ENCODE measurements at places on chromosomes 2 and 18.
A peak's percentile ranks its signal among the peaks of the same experiment; 100 is the strongest.

DNA sequence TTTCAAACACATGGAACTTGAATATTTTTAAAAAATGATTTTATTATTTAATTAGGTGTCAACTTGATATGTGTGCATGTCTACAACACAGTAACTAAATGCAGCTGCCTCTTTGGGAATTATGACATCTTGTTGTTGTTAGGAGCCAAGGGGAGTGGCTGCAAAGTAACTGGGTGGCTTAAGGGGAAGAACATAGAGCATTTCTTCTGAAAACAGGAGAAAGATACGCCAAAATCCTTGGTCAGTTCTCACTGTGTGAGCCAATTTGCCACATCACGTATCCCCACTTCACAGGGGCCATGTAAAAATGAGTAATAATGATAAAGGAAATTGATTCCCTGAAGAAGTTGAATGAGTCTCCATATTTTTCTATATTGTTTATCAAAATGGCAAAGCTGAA is 309.8 kb upstream of the COL3A1 start:
- no peak for DNase-seq

DNA sequence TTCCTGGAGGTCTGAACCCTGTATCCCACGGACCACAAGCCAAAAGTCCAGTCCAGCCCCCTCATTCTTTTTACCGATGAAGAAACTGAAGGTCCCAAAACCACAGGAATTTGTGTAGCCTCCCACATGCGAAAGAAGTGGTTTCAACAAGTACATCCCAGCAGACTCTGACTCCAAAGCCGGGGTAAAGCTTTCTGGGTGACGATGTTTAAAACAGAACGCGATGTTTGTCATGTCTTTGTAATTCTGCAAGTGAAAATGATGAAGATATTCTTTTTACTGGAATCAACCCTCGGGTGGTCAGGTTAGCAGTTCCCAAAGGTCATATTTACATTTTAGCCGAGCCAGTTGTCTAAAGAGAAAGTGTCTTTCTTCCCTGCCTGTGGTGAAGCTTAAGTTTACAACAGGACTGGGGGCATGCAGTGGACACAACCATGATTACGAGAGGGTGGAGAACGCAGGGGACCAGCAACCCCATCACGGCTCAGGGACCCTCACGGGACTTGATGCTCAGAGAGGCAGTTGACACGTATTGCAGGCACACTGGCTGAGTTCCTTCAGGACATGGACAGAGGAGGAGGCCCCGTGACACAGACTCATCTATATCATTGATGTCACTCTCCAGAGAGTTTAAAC is 17.8 kb upstream of the TMEM131 start:
- DNase-seq, result no peak

DNA sequence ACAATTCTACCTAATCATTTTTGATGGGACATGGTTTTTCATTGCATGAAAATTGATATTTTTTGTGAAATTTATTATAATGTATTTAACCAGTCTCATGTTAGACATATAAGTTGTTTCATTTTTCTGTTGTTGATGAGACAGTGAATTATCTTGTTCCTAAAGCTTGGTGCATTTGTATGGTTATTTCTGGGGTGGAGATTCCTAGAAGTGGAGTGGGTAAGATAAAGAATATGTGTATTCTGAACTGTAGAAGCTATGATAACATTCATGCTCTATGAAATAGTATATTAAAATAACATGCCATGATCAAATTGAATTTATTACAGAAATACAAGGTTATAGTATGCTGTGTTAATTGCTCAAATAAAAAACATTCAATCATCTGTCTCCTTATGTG is 69.2 kb downstream of the BOLA3 start:
- no peak for DNase-seq

DNA sequence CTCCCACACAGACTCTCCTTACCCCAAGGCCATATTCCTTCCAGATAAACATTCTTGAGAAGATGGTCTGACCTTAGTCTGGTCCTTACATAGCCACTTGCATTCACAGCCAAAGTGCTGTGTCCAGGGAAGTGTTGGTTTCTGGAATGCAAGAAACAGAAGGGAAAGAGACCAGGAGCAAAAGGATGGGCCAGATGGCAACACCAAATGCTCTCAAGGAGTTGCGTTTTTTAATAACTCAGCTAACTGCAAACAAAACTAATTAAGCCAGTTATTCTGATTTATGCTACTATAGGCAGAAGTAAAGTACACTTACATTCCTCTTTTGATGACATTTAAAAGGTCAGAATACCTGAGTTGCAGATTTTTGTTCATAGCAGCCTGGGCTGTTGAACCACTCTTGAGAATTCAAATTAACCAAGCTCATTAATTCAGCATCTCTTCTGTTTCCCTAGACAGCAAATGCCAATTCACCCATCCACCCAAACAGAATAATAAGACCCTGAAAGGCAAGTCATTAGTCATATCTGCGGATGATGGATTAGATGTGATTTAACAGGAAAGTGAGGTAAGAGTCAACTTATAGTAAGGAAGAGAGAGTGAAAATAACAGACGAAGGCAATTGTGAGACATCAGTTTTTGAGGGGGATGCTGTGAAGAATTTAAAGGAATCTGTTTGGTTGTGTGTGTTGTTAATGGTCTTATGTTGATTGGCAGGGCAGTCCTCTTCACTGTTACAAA is 18.8 kb downstream of the CCDC85A start:
- no peak for DNase-seq

DNA sequence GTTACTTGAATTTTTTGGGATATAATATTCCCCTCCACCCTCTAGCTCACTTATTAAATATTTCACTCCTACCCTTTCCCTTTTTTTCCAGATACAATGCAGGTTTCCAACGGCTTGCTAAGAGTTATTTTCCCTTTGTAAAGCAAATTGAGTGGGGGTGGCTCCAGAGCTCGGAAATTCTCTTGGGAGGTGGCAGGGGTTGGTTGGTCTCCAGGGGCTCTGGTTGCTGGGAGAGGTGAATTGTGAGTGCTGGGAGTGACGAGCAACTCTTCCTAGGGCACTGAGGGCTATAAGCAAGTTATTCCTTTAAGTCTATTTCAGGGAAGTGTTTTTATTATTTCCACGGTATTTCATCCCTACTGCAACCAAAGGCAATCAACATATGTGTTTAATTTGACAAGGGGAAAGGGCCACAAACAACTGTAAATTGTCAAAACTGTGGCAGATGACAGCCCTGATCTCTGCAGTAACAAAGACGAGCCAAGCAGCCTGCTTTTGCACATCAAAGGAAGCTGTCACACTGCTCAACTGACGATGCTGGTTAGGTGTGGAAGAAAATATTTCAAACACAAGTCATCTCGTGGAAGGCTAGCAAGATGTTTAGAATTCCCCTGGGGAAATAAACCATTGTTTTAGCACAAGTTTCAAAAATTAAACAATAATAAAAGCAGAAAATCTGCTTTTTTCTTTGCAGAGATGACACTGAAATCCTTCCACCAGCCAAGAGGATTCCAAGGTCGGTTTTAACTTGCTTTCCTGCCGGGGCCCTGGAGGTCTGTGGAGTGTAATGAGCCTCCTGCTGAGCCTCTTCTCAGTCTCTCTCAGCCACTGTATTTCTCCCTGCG is 34.8 kb upstream of the ASXL2 start:
- DNase-seq, result peak; percentile 60

- no peak for DNase-seq
Measured at GRCh38 chr2:62305421-62306176, 109.7 kb downstream of the B3GNT2 start.

- DNase-seq, result no peak
Measured at GRCh38 chr18:58635891-58636290, 7.0 kb upstream of the ALPK2 start.

DNA sequence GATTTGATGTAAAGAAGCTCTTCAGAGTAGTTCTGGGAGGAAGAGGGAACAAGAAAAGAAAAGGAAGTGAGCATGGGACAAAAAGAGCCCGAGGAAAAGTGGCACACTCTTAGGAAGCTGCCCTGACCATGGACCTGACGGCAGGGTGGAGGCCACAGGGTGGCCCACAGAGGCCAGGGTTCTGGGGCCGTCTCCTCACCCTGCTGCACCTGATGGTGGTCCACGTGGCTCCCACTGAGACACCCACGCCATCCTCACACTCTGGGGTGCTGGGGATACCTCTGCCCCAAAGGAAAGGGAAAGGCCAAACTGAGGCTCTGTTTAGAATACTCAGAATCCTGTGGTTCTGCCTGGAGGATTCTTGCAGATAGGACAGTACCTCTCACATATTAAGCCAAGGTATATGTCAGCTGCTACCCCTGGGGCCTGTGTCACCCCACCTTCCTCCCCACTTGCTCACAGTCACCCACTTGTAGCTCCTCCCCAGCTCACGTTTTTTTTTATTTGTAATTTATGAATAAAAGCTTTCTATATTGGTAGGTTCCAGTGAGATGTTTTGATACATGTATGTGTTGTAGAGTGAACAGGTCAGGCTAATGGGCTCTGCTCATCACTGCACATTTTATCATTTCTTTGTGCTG is 171.1 kb downstream of the LDLRAD4 start:
- DNase-seq, result no peak

DNA sequence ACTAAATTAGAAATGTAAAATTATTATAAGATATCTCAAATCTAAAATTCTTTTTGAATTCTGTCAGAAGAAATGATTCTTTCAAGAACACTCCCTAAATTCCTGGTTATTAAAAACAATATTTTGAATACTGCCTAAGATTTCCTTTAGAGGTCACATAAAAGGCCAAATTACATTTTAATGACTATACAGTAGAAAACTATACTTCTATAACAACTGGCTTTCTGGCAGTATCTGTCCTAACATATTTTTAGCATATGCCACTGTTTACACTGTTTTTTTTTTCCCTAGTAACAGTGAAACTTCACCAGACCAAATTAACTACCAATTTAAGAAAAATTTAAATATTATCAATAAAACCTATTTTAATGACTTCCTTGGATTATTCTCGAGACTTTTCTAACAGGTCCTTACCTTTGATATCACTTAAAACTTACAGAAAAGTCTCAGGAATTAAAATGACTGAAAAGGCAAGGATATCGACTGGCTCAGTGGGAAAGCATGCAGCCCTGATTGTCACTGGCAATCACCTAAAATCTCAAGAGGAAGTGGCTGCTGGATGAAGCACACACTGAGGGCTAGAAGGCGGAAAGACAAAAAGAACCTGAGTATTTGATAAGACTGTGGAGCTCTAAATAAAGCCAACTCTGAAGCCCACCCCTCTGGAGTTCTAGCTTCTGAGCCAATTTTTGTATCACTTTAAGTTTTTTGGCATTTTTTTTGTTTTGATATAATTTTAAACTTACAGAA is 59.6 kb downstream of the SPIRE1 start:
- DNase-seq, result no peak

GRCh38 chr2:67667054-67667908 is 270.1 kb downstream of the ETAA1 start:
- DNase-seq, result no peak

DNA sequence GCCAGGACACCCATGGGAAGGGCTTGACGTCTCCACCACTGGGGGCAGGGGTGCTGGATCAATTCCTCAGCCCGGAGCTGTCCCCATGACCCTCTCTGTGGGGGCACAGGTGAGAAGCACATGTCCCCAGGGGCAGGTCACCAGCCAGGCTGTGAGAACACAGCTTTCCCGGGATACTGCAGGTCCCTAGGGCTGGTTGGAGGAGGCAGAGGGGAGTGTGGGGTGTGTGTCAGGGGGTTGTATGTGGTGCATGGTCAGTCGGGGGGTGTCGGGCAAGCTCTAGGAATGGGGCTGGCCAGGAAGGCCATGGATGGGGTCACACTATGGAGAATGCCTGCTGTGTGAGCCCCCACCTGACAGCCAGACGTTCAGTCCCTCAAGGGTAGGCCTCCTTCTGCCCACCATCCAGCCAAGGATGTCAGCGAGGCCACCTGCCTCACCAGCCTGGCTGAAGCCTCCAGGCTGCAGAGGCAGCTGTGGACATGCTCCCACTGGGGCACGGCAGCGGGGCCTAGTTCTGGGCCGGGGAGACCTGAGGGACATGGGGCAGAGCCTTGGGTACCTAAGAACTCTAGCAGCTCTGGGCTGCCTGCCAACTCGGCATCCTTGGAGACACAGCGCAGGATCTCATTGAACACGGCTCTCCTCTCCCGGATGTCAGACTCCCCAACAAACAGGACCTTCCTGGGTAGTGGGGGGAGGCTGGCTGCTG is 10.3 kb downstream of the HS1BP3 start:
- no peak for DNase-seq

- no peak for DNase-seq
Measured at GRCh38 chr18:63788447-63789096, 13.4 kb downstream of the SERPINB7 start.

- DNase-seq, result peak; percentile 79
Measured at GRCh38 chr2:110101280-110101844, 14.3 kb downstream of the MALL start.

DNA sequence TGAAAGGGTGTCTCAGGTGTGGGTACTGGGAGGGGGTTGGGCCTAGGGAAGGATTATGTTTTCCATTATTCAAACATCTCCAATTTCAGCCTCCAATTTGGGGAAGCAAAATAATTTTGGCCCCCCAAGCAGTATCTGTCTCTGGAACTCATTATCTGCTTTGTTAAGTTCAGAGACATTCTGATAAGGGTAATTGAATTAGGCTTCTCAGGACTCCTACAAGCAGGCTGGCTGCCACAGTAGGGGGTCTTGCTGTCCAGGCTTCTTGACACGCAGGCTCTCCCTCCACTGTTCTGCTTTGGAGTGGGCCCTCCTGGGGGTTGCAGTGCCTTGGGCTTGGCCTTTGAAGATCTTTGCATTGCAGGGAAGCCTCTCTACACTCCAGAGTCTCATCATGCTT is 108.1 kb upstream of the SIX2 start:
- no peak for DNase-seq

- no peak for DNase-seq
Measured at GRCh38 chr2:134527381-134527780, 191.4 kb downstream of the TMEM163 start.

GRCh38 chr18:48419277-48420022 is 10.3 kb upstream of the ZBTB7C start:
- no peak for DNase-seq

Measured in H54 (cell line).